ENCODE measurements at places on chromosomes 4 and X.

GRCh38 chr4:7171191-7171900, 21.0 kb upstream of the SORCS2 start:
- peak; percentile 30 for DNase-seq

DNA sequence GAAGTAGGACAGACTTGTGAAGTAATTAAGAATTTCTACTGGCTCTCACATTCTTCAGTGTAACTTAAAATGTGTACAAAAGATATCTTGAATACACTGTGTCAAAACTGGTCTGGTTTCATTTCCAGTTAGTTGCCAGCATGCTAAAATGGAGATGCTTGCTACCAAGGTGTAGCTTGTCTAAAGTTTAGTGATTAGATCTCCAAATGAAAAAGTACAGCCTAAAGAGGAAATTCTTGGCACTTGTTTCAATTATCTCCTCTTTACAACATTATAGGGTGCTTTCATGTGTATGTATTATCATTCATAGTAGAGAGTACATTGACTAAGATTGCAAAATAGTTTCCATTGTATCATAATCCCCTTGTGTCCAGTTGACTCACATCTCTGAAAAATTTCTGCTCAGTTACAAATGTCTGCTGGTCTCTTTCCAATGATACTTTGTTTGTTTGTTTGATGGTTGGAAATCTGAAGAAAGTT, 97.3 kb upstream of the SPRY1 start:
- no peak for DNase-seq

DNA sequence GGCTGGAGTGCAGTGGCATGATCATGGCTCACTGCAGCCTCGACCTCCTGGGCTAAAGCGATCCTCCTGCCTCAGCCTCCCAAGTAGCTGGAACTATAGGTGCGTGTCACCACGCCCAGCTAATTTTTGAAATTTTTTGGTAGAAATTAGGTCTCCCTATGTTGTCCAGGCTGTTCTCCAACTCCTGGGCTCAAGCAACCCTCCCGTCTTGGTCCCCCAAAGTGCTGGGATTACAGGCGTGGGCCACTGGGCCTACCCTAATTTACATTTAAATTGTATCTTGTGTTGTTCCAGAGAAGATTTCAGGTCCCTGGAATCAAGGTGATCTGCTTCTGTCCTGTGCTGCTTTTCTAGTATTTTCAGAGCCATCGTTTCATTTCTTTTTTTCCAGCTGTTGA, 1.2 kb upstream of the LRPAP1 start:
- DNase-seq: no peak

DNA sequence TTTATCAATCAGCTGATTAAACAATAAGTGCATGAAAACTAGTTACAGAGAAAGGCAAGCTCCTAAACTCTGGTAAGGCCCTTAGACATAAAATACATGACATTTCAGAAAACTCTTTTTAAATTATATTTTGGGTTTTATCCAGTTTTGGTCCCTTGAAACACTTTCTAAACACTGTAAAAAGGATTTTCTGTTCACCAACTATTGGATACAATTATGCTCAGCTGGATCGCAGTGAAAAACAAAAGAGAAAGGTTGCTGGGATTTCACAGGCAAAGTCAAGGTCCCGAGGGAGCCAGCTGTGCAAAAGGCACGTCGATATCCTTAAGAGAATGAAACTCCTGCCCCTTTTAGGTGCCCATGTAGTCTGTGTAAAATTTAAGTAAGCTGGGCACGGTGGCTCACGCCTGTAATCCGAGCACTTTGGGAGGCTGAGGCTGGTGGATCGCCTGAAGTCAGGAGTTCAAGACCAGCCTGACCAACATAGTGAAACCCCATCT, 1018.4 kb upstream of the INTU start:
- no peak for DNase-seq

GRCh38 chr4:174398728-174399127, 115.0 kb downstream of the CEP44 start:
- DNase-seq: no peak
